Activated T-helper 2 cell treated with anti-CD3 and anti-CD28 coated beads, Interferon-gamma antibody, Interleukin-2, Interleukin-4, amounts not matched to agents 10 μg/mL and 5 μg/mL and 100 μg/mL, durations not matched to agents 14 hours and 24 hours and 36 hours (primary cell): ENCODE measurements at places on chromosomes 7 and 10. TPM values are rescaled to one million over a fixed set of nuclear protein-coding genes. Genes with fewer than 3 reads are reported as not detected.

The RPA3 gene
- 111 and 115 TPM in 2 replicates for total RNA-seq

The CUZD1 gene
- total RNA-seq: 2.5 and 2.9 TPM in 2 replicates

The LRRC18 gene
- total RNA-seq: not detected in 2 replicates

- DNase-seq: no peak
Observed at GRCh38 chr7:5630670-5631069, 150.8 kb downstream of the RNF216 start.

DNA sequence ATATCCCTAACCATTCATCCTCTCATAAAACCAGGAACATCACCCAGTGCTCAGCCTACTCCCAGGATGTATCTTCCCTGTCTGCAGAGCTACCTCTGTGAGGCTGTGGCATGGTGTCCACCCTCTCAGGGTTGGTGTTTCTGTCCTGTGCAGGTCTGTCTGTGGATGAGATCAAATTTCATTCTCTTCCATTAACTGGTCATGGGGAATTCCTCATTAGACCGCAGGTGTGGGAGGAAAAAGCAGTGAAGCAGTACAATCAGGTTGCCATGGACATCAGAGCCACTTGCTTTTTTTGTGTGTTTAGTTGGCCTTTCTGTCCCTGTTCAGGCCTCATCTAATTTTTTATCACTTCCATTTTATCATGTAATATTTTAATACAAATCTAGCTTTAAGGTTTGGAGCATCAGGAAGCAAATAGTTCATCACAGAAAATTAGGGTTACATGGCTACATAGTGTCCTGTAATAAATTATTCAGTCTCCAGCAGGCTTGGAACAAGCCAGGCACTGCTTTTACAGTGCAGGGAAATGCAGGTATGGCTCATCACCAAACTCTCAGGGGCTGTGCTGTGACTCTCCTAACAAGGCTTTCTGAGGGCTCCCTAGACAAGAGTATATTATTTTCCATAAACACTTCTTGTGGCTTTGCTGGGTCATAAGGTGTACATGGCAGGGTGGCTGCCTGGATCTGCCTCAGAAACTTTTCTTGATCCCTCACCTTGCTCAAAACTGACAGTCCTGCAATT, 594.9 kb upstream of the IGFBP3 start:
- DNase-seq: no peak

DNA sequence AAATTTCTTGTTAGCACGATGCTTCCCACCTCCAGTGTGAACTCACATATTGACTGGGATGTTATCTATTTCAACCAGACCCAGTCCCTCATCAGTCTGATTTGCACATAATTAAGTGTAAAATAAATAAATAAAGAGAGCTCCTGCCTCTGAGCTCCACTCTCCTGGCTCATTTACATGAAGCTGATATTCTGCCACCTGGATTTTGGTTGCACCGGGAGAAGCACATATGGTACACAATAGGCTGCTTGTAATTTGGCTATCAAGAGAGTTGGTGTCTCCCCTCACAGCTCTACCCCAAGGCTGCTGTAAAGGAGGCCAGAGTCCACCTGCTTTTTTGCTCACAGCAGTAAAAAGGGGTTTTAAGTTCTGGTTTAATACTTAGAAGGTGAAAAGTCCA, 610.5 kb downstream of the KCNMA1 start:
- no peak for DNase-seq

GRCh38 chr7:36265680-36266079, 112.6 kb downstream of the EEPD1 start:
- DNase-seq: no peak

- no peak for DNase-seq
Observed at GRCh38 chr7:69610374-69611084, 12.3 kb downstream of the AUTS2 start.

- DNase-seq: no peak
Observed at GRCh38 chr7:157685430-157686284, 348.9 kb downstream of the DNAJB6 start.

- DNase-seq: no peak
Observed at GRCh38 chr7:91353848-91354247, 89.6 kb downstream of the FZD1 start.

- DNase-seq: no peak
Observed at GRCh38 chr7:2185715-2186114, 47.0 kb downstream of the MAD1L1 start.

DNA sequence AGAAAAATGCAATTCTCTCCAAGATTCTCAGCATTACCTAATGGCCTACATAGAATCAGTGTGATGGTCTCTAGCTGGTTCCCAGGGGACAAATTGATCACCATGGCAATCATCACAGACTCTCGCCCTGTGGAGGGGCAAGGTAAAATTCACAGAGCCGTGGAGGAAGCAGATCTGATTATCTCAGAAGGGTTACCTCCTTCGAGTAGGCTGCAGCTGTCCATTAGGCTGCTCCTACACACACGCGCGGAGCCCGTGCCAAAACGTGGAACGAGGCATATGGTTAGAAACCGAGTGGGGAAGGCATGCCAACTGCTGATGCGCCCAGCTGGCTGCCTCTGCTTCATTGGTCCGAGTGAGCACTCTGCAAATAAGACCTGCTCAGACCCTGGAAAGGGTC, 52.8 kb upstream of the PTER start:
- no peak for DNase-seq

GRCh38 chr7:87473986-87474385, 1.5 kb downstream of the ABCB4 start:
- no peak for DNase-seq

DNA sequence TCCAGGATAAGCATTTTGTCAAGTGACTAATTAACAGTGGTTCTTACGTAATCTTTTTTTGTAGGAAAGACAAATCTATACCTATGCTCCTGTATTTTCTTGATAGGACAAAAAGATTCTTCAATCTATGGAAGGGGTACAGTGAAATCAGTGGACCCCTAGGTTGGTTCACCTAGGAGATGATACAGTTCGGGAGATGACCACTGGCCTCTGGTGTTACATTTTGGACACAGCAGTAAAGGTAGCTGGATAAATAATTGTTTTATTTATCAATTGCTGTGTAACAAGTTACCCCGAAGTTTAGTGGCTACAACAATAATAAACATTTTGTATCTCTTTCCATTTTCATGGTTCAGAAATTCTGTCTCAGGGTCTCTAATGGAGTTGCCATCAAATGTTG, 288.2 kb upstream of the MAGI2 start:
- DNase-seq: no peak

DNA sequence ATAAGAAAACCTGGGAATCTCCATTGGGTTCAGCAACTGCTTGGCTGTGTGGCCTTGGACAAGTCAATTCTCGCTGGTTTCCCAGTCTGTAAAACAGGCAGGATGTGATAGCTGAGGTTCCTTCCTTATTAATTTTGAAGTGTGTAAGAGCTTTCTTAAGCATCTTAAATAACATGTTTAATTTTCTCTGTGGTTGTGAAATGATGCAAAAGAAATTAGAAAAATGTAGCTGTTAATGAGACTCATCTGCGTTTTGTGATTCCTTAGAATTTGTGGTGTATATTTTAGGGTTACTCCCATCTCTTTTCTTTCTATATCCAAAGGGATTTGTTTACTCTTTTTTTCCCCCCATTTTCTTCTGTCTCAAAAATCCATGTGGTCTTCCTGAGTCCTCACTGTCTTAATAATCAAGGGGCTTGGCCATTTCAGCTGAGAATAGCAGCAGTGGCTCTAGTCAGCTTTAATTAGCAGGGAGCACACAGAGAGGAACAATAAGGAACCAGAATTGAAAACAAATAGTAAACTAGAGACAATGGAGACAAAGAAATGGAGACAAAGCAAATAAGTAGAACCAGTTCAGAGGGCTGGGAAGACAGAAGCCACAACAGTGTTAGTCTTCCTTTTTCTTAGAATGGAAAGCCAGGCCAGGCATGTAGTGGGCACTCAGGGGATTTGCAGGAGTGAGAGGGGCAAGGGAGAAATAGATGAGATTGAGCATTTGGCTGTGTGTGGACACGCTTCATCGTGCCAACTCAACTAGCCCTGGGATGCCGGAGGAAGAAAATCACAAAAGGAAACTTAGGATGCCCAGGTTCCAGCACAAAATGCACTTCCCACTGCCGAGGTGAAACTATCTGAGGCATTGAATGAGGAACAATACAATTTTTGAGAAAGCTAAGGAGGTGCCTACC, 93.9 kb downstream of the CHN2 start:
- no peak for DNase-seq
